BE2C (cell line): ENCODE measurements at places on chromosomes 6 and 20.

GRCh38 chr6:10099529-10100140 lies 315.2 kb downstream of the TFAP2A start:
- DNase-seq = no peak

DNA sequence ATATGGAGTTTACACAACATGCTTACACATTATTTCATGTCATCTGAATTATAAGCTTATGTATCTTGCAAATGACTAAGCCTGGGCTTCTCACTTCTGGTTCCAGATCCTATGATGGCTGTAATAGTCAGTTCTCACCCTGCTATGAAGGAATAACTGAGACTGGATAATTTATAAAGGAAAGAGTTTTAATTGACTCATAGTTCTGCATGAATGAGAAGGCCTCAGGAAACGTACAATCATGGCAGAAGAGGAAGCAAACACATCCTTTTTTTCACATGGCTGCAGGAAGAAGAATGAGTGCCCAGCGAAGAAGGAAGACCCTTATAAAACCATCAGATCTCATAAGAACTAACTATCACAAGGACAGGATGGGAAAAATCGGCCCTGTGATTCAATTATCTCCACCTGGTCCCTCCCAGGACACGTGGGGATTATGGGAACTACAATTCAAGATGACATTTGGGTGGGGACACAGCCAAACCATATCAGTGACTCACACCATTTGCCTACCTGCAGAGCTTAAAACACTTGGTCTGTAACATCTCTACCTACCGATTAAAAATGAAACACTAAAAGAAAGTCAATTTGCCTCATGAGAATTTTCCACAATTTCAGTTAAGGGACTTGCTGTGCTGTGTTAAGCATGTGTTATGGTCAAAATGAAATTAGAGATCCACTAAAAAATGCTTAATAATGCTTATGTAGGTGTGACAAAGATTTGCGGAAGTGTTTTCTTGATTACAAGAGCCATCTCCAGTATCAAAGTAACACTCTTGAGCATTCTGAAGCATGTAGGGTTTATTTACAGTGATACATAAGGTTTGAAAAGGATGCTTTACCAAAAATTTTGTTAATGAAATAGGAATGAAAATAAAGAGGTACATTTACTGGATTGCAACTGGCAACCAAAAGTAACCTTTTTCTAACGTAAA lies 2.2 kb upstream of the RWDD1 start:
- no peak for DNase-seq

DNA sequence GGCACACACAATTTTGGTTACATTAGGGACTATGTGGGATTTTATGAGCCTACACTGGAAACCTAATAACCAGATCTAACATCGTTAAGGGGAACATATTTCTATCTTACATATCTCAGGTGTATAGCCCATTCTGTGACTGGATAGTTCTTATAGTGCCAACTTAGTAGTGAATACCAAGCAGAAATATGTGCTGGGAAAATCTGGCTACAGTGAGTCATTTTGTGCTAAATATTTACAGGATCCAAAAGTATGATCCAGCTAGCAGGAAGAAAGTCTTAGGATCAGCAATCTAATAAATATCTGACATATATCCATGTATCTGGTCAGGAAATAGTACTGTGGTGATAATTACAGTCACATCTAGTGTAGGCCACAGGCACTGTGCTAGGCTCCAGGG lies 94.6 kb upstream of the INSM1 start:
- no peak for DNase-seq

GRCh38 chr6:43504756-43505593 lies 5.2 kb downstream of the LRRC73 start:
- no peak for DNase-seq
